ENCODE measurements at places on chromosomes 1 and 21.

- DNase-seq, result no peak
Observed at GRCh38 chr21:46191257-46191685, 7.0 kb upstream of the SPATC1L start.

DNA sequence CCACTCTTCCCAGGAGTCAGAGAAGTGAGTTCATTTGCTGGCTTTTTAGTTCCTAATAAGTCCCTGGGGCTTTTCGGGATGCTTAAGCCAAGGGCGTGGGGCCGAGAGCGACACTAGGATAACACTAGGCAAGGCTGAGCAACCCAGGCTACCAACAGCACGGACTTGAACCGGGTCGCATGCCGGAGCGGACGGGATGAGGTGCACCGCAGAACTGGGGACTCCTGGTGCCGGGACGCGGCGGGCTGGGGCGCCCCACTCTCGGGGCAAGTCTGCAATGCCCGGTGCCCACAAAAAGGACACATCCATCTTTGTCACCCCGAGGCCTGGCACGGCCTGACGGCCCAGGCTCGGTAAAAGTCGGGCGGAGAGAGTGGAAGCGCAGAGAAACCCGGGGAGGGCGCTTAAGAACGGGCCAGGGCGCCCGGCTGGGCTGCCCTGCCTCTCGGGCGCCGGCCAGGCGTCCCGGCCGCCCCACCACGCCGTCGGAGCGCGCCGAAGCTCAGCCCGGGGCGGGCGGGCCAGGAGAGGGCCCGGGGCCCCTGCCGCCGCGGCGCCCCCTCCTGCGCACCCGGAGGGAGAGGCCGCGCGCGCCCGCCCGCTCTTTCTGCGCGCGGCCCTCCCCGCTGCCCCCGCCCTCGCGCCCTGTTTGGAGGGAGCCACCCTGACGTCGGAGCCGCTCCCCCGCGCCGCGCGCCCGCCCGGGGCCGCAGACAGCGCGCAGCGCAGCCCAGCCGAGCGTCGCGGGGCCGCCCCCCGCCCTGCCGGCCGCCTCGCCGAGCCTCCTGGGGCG, at the start of gene NBL1:
Gene NBL1, plus strand, starts transcription at position 710 of the 793 bp plus-strand sequence. CDS start 10,720 bp downstream, outside the sequence.
- peak; percentile 26 for DNase-seq

- no peak for DNase-seq
Observed at GRCh38 chr1:163672976-163673758, 351.4 kb downstream of the NUF2 start.

DNA sequence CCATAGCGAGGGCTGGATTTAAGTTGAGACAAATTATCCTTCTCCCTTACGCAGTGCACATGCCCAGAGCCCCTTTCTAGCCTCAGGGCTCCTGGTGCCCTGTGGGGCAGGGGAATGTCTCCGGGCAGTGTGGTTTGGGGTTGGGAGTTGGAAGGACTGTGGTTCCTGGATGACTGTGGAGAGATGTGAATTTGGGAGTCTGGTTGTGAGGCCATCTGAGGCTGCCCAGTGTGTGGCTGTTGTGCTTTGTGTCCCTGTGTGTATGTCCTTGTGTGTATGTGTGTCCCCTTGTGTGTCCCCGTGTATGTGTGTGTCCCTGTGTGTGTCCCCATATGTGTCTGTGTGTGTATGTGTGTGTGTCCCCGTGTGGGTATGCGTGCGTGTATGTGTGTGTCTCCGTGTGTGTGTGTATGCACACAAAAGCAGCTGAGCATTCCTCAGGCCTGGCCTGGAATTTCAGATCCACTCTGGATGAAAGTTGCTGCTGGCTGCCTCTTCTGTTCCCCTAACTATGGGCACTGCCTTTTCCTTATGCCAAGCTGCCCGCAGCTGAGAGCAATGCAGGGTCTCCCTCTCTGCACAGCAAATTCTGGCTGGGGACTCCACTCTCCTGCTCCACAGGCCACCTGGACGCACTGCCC, 65.4 kb downstream of the UBIAD1 start:
- DNase-seq, result no peak

- DNase-seq, result peak; percentile 16
Observed at GRCh38 chr1:84998642-84999280, 1.8 kb upstream of the MCOLN2 start.

DNA sequence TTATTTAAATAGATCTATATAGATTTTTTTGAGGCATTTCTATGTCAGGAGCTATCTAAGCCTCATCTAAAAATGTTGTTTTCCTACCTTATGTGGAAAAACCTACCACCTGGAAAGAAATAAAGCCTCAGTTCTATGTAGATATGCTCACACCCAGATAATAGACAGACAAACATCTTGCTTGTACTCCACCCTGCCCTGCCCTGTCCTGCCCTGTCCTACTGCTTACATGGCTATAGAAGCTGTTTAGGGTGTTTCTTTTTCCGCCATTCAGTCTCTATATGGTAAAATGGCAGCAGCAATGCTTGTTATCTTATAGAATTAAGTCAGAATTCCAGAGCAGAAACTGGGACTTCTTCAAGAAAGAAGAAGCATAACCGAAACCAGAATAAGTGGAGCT, 13.4 kb downstream of the CTTNBP2NL start:
- no peak for DNase-seq

GRCh38 chr21:37509802-37510393, 143.3 kb downstream of the DYRK1A start:
- DNase-seq, result no peak

Measured in Kasumi-1 (cell line).